ENCODE measurements at places on chromosomes 11 and 22. TPM values are rescaled to one million over a fixed set of nuclear protein-coding genes. Genes with fewer than 3 reads are reported as not detected.

The OR4D5 gene
- total RNA-seq: not detected

The P2RY2 gene
- total RNA-seq: 3.3 TPM

The PKDREJ gene
- total RNA-seq: not detected

The ROBO3 gene
- 20.5 TPM for total RNA-seq

The IGLL5 gene
- total RNA-seq: not detected

The MISFA gene
- total RNA-seq: 2.9 TPM

The MRPL49 gene
- total RNA-seq: 58.6 TPM

The APOA4 gene
- not detected for total RNA-seq

The MRGPRX4 gene
- not detected for total RNA-seq

The SEPTIN3 gene
- total RNA-seq: under 0.01 TPM

The ARL14EP gene
- total RNA-seq: 12.4 TPM

The ZNF280A gene
- not detected for total RNA-seq

The CCDC34 gene
- total RNA-seq: 2.7 TPM

The TBX10 gene
- total RNA-seq: not detected

The PAK1 gene
- 0.98 TPM for total RNA-seq

The PAMR1 gene
- 1.6 TPM for total RNA-seq

The OR5A1 gene
- not detected for total RNA-seq

The ANGPTL5 gene
- total RNA-seq: 0.19 TPM

The ART1 gene
- total RNA-seq: not detected

The PRR33 gene
- not detected for total RNA-seq

The GLB1L2 gene
- total RNA-seq: 1.6 TPM

The C11orf97 gene
- not detected for total RNA-seq

The CLMP gene
- 1.6 TPM for total RNA-seq

The APOA5 gene
- not detected for total RNA-seq

The CEND1 gene
- total RNA-seq: 0.10 TPM

The LRRC56 gene
- 1.3 TPM for total RNA-seq

The FGF4 gene
- total RNA-seq: not detected

The ZBTB44 gene
- 27.5 TPM for total RNA-seq

The ANO9 gene
- 0.33 TPM for total RNA-seq

The GLYAT gene
- not detected for total RNA-seq

The GTSE1 gene
- total RNA-seq: 8.8 TPM

The ABCG4 gene
- 0.33 TPM for total RNA-seq

The DEUP1 gene
- total RNA-seq: not detected

The HTR3B gene
- total RNA-seq: not detected

The TMEM121B gene
- total RNA-seq: 0.48 TPM

The SYT7 gene
- total RNA-seq: 2.0 TPM

The VWCE gene
- total RNA-seq: 4.6 TPM

The NPAS4 gene
- total RNA-seq: not detected

The MRPL17 gene
- total RNA-seq: 56.8 TPM

The SF1 gene
- total RNA-seq: 143 TPM

The OR52I2 gene
- not detected for total RNA-seq

The RTN4R gene
- 0.65 TPM for total RNA-seq

The PANX2 gene
- 1.6 TPM for total RNA-seq

The C11orf87 gene
- total RNA-seq: not detected

The ALKBH3 gene
- 59.2 TPM for total RNA-seq

The FGF3 gene
- total RNA-seq: not detected

The POU2AF1 gene
- not detected for total RNA-seq

The C11orf91 gene
- total RNA-seq: 0.33 TPM

The NLRP6 gene
- not detected for total RNA-seq

The RBX1 gene
- total RNA-seq: 49.5 TPM

The PYGM gene
- 0.33 TPM for total RNA-seq

The THY1 gene
- 0.65 TPM for total RNA-seq

All from vein endothelial cell (primary cell).